ENCODE measurements at places on chromosomes 3 and 15.

GRCh38 chr15:98844261-98844660, 163.3 kb downstream of the PGPEP1L start:
- DNase-seq: no peak

DNA sequence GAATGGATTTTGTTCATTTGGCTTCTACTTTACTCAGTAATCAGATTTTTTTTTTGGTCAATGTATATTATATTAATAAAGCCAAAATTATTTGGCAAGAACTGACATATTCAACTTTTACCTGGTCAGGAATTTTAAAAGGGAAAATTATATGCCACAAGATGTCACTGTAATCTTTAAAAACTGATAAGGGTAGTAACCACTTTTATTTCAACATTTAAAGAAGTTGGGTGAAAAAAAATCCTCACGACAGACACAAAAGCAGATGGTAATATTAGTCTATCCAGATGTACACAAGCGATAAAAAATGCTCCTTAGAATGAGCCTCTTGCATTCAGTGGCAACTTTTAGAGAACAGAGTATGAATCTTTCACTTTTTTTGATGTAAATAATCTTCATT, 101.9 kb downstream of the SERPINI1 start:
- DNase-seq: no peak

GRCh38 chr3:101077361-101078011, 84.3 kb upstream of the ABI3BP start:
- DNase-seq: no peak

- DNase-seq: no peak
These were observed 6.6 kb downstream of the ISLR2 start for GRCh38 chr15:74136814-74137536.

- no peak for DNase-seq
These were observed 412.7 kb downstream of the CNTN4 start for GRCh38 chr3:2511356-2511755.

GRCh38 chr3:64291345-64291744, 66.1 kb upstream of the PRICKLE2 start:
- no peak for DNase-seq

DNA sequence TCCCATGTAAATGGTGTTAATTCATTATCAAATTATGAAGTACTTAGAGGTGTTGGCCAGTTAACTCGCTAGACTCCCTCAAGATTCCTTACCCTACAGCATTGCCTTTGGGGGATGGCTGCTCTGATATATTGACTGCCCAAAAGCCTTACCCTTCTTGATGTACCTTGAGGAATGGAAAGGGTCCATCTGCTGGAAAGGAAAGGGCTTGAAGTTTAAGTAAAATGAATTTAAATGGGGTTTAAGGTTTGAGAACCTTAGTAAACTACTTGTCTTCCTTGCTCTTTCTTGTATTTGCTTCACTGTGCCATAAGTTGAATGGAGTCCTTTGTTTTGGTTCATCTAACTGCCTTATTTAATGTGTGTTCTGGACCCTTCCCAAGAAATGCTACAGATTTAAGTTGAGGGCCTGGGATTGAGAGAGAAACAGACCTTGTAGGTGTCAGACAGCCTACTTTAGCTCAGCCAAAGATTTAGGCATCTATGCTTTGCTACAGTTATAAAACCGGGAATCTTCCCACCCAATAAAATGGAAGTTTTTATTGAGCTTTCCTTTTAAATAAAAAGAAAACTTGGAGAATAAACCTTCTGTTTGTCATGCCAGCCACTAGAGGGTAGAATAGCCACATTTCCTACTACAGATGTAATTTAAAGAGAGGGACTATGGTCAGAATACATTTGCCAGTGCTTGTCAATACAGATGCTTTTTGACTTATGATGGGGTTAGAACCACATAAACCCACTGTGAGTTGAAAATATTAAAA, 25.3 kb downstream of the CMSS1 start:
- no peak for DNase-seq

DNA sequence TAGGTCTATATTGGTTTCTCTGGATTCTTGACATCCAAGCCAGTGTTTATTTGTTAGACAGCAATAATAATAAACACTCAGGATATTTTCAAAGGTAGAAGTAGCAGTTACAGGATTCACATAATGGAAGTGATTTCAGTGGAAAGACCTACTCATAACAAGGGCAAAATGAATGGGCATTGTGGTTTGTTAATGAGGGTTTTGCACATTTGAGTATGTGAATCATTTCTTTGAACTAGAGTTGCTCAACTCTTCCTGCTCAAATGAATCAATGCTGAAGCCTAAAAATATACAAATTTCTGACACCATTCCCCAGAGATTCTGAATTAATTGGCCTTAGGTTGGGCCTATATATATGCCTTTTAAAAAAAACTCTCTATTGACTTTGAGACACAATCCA, 4.1 kb upstream of the COL6A5 start:
- no peak for DNase-seq
